H9 (cell line): ENCODE measurements at places on chromosomes 13 and 19. TPM values are rescaled to one million over a fixed set of nuclear protein-coding genes. Genes with fewer than 3 reads are reported as not detected.

- DNase-seq, result peak; percentile 67
These were observed 7.2 kb downstream of the AXL start for GRCh38 chr19:41226053-41226873.

- DNase-seq, result no peak
These were observed 53.8 kb downstream of the KCTD12 start for GRCh38 chr13:76832258-76832988.

GRCh38 chr13:25862156-25862555 lies 189.7 kb downstream of the SHISA2 start:
- no peak for DNase-seq

Gene PODNL1
- 0.68 TPM in 2 replicates for total RNA-seq

DNA sequence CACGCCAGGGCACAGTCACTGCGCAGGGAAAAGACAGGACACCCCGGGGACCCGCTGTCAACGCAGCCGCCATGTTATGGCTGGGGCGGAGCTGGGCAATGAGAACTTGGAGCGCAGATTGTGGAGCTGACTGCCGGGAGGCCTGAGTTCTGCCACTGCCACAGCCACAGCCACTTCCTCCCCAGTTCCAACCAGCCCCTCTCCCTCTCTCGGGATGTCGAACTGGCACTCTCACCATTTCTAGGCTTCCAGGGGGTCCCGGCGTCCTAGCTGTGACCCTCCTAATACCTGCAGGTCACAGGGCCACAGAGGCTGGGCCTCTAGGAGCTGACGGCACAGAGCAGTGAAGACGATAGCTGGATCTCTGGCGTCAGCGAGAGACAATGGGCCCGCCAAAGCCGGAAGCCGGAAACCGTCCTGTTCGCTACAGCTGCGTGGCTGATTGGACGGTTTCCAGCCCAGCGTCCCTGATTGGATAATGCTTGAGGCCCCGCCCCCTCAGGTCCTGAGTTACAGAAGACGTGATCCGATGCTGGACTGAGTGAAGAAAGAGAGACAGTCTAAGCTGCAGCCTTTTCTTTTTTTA lies at the start of gene ZNF506:
ZNF506 (minus strand) TSS at position 385 of the 586 bp plus-strand sequence; CDS start at position 238, 147 bp downstream.
- DNase-seq, result peak; percentile 97

Gene ZNF527
- total RNA-seq, result 5.2 and 6.1 TPM in 2 replicates

Gene TMEM143
- total RNA-seq, result 15.2 and 16.0 TPM in 2 replicates

- no peak for DNase-seq
These were observed 2.5 kb downstream of the LDLR start for GRCh38 chr19:11091703-11092153.

GRCh38 chr13:28329395-28330158 lies 165.4 kb downstream of the FLT1 start:
- no peak for DNase-seq

DNA sequence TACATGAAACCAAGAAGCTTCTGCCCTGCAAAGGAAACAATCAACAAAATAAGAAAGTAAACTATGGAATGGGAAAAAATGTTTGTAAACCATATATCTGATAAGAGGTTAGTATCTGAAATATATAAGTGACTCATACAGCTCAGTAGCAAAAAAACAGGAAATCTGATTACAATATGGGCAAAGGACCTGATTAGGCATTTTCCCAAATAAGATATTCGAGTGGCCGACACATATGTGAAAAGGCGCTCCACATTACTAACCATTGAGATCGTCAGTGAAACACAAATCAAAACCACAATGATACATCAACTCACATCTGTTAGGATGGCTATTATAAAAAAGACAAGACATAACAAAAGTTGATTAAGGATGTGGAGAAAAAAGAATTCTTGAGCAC lies 2818.6 kb upstream of the PCDH20 start:
- no peak for DNase-seq

- no peak for DNase-seq
These were observed 306.8 kb downstream of the KCNRG start for GRCh38 chr13:50322006-50322405.
